ENCODE measurements at places on chromosomes 11 and 22. TPM values are rescaled to one million over a fixed set of nuclear protein-coding genes. Genes with fewer than 3 reads are reported as not detected.

OR10G4 gene
- not detected for total RNA-seq

CDK2AP2 gene
- total RNA-seq: 6.6 TPM

C11orf91 gene
- total RNA-seq: not detected

FOSL1 gene
- not detected for total RNA-seq

UCP3 gene
- total RNA-seq: 6.3 TPM

MMP20 gene
- total RNA-seq: not detected

TSPAN18 gene
- total RNA-seq: 21.9 TPM

FAM227A gene
- 17.2 TPM for total RNA-seq

TCIRG1 gene
- 4.7 TPM for total RNA-seq

TNRC6B gene
- total RNA-seq: 100 TPM

GPR83 gene
- total RNA-seq: 0.63 TPM

ABCC8 gene
- total RNA-seq: 34.7 TPM

UBASH3B gene
- total RNA-seq: 25.7 TPM

C22orf31 gene
- not detected for total RNA-seq

KCNK4 gene
- total RNA-seq: 5.3 TPM

SCGB1A1 gene
- not detected for total RNA-seq

LRRC4C gene
- 99.8 TPM for total RNA-seq

RGL4 gene
- total RNA-seq: not detected

UBQLN3 gene
- total RNA-seq: 1.3 TPM

PLEKHA7 gene
- total RNA-seq: 18.5 TPM

GGT5 gene
- 1.3 TPM for total RNA-seq

GSTT2B gene
- total RNA-seq: 1.9 TPM

OR51E1 gene
- not detected for total RNA-seq

CASP5 gene
- not detected for total RNA-seq

OR56A1 gene
- 0.31 TPM for total RNA-seq

C2CD3 gene
- total RNA-seq: 52.6 TPM

MYRF gene
- total RNA-seq: 2.8 TPM

SYT9 gene
- 7.2 TPM for total RNA-seq

MOGAT2 gene
- not detected for total RNA-seq

SCGB1C1 gene
- total RNA-seq: not detected

PRR14L gene
- total RNA-seq: 47.3 TPM

Measured in parietal lobe (tissue), 2 donors.